ENCODE measurements at places on chromosomes 6 and 20.

- peak; percentile 63 for DNase-seq
Observed at GRCh38 chr6:34912715-34913464, 23.8 kb downstream of the ANKS1A start.

DNA sequence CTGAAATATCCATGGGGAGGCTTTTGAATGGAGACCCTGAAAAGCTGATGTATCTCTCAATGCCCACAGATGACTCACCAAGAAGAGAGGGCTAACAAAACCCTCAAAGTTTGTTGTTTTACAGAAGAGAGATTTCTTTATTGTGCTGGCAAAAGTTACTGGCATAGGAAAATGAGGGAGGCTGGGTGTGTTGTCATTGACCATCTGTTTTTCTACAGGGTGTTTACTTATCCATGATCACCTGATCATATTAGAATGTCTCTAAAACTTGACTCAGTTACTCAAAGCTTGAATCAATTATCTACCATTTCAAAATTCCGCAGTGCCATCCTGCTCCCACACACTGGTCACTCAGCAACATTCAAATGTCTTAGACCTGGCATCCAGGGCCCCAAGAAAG, 9.8 kb downstream of the NCOA6 start:
- DNase-seq: no peak

- DNase-seq: no peak
Observed at GRCh38 chr6:85348643-85349042, 101.2 kb upstream of the NT5E start.

DNA sequence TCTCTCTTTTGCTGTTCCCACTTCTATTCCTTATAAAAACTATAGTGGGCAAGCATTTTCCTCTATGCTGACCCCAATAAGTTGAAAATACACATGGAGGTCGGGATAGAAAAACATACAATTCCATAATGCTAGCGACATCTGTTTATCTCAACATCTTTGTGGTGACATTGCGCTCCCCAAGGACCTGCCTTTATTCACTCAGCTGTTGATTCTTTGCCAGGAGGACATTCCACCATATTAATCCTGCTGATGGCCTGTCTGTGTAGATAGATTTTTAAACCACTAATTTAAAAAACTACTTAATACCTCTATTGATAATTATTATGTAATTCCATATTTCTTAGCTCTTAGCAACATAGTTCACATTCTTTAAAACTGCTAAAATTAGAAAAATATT, 555.3 kb upstream of the MAP3K7 start:
- no peak for DNase-seq

- no peak for DNase-seq
Observed at GRCh38 chr6:38638941-38639497, 710 bp downstream of the BTBD9 start.

DNA sequence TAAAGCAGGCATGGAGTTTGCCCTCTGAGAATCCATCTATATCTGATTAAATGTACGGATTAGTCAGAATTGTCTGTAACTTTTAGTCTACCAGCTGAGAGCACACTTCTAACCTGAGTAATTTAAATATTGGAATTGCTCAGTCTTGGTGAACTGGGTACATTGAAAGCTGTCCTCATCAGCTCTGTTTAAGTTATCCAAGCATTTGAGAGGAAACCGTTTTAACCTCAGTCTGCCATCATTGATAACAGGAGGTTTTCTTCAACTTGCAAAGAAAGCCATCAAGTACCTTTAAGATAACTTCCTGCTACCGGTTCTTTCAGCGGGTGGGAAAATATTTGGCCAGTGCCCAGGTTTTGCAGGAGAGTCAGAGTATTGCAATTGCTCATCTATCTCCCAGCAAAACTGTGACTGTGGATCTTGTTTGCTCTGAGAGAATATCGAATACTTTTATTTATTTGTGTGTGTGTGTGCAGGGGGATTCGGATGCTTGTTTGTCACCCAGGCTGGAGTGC, 31.1 kb upstream of the F13A1 start:
- DNase-seq: no peak

- DNase-seq: peak; percentile 39
Observed at GRCh38 chr20:54197621-54198604, 10.0 kb upstream of the PFDN4 start.

- DNase-seq: no peak
Observed at GRCh38 chr6:38805127-38805655, 90.1 kb downstream of the DNAH8 start.

- no peak for DNase-seq
Observed at GRCh38 chr20:17558154-17558940, 11.5 kb upstream of the DSTN start.

DNA sequence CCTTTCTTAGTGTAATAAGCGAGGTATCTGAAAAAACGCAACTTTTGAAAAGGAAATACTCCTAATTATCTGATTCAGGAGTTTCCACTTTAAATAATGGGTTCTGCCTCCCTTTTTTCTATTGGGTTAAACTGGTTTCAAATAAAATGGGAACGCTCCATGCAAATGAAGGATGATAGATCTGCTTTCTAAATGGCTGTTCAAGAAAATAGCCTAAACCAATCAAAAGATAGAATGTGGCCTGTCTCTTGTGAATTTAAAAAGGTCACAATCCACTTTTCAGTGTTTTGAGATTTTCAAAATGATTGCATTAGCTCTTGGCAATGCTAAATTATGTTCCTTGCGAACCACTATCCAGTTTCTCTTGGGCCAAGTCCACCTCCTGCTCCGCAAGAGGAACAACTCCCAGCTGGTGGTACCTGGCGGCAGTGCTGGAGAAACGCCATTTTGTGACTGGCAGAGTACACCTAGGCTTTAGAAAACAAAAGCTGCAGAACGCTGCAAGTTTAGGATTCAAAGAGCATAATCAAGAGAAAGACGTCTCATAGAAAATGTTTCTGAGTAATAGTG, 56.7 kb downstream of the TRIM38 start:
- DNase-seq: no peak

GRCh38 chr20:19211661-19212468, 577 bp upstream of the SLC24A3 start:
- no peak for DNase-seq

DNA sequence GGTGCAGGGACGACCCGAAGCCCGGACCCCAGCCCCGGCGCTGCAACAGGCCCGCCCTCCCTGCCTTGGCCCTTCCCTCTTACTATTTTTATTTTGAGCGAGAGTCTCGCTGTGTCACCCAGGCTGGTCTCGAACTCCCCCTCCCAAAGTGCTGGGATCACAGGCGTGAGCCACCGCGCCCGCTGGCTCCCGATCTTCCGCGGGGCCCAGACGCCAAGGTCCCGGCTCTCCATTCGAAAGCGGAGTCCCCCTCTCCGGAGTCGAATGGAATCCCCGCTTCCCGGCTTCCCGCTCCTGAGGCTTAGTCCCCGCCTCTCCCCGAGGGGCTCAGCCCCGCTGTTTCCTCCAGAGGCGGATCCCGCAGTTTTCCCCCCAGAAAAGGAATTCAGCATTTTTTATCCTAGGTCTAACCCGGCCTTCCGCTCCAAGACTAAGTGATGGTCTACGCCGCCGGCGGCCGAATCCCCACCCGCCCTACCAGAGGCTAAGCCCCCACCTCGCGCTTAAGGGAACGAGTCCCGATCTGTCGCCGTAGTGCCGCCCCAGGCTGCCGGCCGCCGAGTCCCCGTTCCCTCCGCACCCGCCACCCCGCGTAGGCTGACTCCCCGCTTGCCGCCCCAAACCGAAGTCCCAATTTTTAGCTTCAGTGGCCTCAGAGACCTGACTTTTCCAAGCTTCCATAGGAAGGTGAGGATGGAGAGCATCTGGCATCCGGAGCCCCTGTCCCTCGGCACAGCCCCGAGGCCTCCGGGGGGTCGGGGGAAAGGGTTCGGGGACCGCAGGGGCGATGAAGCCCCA, 11.5 kb upstream of the TMC2 start:
- DNase-seq: no peak

DNA sequence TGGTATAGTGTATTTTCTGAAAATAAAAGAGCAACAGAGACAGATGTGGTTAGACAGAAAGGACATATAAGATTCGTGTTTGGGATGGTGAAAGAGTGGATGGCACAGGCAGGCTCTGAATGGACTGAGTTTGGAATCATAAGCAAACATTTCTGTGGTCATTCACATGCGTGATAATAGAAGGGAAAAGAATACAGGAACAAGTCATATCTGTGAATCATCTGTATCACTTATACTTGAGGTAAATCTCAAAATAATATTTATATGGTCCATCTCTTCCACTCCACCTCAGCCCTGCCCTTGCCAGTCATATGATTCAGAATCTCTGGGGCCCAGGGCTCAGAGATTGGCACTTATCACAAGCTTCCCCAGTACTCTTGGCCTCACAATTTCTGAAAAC, 535.1 kb downstream of the BCKDHB start:
- no peak for DNase-seq

DNA sequence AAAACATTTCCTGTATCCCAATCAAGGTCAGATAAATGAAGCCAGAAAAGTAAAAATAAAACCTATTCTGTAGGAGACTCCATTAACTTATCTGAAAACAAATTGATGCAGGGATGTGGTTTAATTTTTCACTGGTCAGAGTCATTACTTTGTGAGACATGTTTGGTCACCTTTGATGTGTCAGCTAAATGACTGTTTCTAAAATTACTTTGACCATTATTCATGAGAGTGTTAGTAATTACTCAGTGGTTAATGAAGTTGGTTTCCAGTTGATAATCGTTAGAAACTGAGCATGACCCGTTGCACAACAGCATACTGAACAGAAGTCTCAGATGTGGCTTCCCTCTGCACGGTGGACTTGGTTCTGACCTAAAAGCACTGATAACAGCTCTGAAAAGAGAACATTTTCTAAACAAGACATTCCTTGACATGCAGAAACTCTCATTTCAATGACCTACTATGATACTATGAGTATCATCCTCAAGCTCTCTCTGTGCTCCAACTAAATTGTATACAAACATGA, 410.5 kb upstream of the RNF217 start:
- DNase-seq: no peak

- no peak for DNase-seq
Observed at GRCh38 chr6:7463785-7464184, 74.2 kb downstream of the RIOK1 start.

DNA sequence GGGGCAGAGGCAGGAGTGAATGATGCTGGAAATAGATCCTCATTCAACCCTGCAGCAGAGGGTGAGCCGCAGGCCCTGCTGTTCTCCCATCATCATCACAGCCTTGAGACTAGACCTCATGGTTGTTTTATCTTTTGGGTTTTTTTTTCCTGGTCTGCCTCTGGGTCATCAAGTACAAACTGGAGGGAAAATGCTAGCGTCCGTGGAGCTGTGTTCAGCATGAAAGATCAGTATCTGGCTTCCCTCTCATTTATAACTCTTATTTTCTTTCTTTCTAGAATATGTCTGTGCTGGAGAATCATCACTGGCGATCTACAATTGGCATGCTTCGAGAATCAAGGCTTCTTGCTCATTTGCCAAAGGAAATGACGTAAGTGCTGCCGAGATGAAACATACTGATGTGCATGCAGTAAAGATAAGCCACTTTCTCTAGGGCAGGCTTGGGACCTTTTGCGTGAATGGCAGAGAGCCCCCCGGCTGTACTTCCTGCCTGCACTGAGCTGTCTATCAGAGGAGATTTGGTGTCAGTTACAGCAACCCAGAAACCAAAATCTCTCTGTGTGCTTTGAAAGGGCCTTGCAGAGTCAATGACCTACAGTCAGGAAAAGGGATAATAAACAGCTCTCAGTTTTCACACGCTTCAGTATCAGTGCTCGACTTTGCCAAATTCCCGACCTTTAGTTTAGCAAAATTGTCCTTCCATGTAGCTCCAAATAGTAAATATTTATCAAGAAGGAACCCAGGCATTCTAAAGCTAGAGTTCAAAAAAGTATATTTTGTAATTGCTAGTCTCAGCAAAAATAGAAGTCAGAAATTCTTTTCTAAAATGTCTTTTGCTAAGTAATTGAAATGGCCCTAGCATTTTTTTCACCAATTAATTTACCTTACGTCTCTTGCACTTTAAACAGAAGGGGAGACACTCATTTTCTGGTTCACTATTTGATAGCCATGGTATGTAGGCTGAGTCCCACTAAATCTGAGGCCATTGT, 76.3 kb downstream of the MTFR2 start:
- DNase-seq: no peak

DNA sequence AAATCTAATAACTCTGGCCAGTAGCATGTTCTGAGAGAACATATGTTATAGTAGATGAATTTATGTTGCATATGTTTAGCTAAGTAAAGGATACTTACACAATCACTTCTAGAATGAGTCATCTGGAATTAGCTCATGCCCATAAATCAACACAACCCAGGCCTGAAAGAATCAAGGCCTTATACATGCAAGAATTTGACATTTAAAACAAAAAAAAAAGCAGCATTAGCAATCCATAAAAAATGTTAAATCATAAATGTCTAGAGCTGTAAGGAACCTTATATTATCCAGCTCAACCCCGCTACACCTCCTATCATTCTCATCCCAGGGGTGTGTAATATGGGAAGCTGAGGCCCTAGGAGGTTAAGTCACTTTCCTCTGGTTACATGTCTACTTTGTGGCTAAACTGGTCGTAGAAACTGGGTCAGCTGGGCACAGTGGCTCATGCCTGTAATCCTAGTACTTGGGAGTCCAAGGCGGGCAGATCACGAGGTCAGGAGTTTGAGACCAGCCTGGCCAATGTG, 105.2 kb upstream of the CARMIL1 start:
- peak; percentile 66 for DNase-seq

GRCh38 chr20:3471397-3472021, 691 bp downstream of the ATRN start:
- no peak for DNase-seq

- no peak for DNase-seq
Observed at GRCh38 chr6:935582-935981, 242.6 kb upstream of the EXOC2 start.

DNA sequence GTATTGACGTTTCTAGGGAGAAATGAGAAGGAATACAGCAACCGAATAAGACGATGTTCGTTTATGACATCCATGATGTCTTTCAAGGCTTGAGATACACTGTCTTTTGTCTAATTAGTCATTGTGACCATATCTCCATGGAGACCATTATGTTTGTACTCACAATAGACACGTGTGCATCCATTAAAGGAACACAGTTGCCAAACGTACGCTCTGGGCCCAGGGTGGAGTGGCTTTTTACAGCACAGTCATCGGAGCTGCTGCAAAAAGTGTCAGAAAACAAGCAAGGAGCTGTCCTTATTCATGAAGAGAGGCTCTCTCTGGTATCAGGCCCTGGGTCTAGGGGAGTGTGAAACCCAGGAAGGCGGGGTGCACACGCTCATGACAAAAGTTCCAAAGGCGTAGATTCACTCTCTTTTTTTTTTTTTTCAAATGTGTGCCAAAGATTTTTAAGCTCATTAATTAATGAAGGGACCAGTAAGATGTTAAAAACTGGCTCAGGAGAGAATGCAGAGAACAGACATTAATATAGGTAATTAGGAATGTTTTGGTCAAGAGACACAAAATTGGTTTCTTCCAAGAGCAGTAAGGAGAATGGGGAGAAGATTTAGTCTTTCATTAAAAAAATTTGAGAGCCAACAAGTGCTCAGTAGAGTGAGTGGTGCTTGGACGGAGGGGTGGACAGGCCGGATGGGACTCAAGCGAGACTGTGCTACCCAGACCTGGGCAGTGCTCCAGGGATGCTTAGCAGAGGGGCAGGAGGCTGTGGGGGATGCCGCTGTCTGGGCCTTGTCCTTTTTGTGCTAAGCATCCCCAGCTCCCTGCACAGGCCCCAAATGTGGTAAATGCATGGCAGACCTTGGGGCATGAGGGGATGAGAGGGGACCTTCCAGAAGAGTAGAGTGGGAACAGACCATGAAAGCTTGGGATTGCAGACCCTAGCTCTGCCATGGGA, 34.9 kb upstream of the GTSF1L start:
- no peak for DNase-seq

- DNase-seq: no peak
Observed at GRCh38 chr6:34301408-34301807, 52.6 kb upstream of the SMIM29 start.

- no peak for DNase-seq
Observed at GRCh38 chr20:10468340-10468845, 33.3 kb downstream of the SLX4IP start.
